ENCODE measurements at places on chromosomes 1 and 21.

GRCh38 chr1:163173121-163173520 is 29.6 kb downstream of the RGS5 start:
- no peak for DNase-seq

DNA sequence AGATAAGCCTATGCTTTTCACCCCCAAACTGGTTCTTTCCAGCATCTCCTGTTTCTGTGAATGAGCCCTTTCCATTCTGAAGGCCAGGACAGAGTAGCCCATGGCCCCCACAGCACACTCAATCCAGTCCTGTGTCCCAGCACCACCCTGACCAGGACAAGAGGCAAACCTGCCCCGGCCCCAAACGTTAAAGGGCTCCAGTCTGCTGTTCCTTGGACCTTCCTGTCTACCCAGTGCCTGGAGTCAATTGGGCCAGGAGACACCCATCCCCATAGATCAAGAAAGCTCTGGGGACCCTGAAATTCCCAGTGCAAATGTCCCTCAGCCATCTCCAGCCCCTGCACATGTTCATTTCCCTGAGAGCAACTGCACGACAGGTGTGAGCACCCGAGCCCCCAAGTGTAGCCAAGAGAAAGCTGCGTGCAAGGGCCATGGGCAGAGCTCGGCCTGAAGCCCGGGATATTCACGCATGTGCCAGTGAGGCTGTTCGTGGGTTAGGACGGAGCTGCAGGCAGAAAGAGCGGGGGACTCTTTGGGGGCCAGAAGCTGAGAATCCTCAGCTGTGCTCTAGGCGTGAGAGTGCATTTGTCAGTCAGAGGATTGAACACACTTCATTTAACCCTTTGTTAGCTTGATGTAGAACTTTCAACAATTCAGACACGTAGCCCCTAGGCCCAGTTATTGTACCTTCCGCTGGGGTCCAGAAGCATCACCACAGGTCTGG is 4.2 kb upstream of the RIPK4 start:
- no peak for DNase-seq

DNA sequence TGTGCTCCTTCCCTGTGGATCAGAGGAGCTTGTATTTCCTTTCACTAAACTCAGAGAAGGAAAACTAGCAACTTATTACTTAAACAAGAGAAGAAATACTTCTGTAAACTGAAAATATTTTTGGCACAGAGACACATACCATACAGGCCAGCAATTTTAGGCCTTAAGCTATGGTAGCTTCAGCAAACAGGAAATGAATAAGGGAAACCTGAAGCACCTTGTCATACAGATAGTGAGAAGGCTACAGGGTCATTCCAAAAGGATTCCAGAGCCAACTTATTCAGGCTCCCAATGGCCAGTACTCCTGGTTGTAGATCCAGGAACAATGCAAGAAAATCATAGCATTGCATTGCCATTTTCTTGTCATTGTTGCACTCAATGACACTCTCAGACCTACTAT is 9.1 kb upstream of the KYAT3 start:
- DNase-seq = no peak

DNA sequence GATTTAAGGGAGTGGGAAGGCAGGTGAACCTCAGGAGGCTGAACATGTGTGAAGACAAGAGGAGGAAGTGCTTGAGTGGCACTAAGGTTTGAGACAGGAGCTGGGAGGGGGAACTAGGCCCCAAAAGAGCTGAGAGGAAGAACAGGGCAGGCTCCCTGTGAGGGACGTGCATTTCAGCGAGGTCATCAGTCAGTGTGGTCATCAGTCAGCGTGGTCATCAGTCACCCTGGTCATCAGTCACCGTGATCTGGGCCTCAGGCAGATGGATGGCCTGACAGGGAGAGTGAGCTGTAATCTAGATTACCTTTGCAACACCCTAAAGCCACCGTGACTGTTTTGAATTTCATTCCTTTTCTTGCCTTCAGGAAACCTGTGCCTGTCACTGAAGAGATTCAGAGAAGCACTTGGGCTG is 29.1 kb downstream of the VTCN1 start:
- DNase-seq = no peak

- no peak for DNase-seq
Observed at GRCh38 chr1:203044546-203045250, 18.4 kb downstream of the PPFIA4 start.

- no peak for DNase-seq
Observed at GRCh38 chr1:204453141-204453772, 41.3 kb downstream of the PIK3C2B start.

DNA sequence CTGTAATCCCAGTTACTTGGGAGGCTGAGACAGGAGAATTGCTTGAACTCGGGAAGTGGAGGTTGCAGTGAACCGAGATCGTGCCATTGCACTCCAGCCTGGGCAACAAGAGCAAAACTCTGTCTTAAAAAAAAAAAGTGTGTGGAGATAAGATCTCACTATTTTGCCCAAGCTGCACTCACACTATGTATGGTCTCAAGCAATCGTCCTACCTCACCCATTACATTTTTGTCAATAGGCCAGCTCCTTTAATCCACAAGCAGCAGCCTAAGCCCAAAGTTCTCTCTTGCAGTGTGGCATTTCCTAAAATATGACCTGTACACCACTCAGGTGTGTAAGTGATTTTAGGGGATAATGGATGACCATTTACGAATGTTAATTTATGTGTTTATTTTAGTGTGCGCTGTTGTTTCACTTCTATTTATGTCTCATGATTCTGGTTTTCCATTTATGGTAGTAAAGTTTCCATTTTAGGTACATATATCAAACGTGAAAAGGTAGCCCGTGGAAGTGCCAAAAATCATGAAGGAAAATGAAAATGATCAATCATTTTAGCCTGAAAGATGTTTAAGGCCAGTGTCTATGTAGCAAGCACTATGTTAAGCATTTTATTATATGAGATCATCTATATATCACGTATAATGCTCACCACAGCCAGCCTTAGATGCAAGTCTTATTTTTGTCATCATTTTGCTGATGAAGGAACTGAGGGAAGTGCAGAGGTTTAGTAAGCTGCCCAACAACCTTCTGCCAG is 5.6 kb downstream of the LCK start:
- no peak for DNase-seq

DNA sequence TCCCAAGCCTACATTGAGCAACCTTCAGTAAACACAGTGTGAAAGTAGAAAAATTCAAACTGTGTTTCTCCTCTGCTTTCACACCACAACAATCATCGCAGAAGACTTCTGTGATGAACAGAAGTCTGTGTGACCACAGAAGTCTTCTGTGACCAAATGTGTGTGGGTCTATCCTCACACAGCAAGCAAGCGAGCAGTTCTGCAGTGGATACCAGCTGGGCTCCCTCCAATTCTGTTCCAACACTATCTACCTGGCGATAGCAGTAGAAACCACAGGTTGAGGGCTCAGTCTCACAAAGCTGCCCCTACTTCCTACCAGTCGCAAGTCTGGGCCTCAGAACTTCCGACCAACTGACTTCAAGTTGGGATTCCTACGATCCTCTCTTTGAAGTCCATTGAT is 21.0 kb upstream of the RAP1A start:
- no peak for DNase-seq

GRCh38 chr1:208965351-208965750 is 618.2 kb upstream of the CAMK1G start:
- no peak for DNase-seq

DNA sequence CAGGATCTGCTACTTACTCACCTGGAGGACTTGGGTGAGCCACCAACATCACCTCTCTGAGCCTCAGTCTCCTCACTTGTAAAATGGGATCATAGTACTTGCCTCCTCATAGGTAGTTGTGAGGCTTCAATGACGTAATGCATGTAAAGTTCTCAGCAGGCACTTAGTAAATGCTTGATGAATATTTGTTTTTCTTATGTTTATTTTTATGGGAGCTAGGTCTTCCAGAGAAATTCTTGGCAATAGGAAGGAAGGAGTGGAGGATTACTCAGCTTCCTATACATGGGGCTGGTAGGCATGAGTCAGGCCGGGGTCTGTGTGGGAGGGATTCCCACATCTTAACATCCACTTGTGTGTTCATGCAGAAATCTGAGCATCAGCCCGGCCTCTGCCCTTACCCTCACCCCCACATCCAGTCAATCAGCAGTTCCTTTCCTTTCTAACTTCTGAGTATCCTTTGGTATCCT is 95.4 kb upstream of the USP24 start:
- DNase-seq = peak; percentile 91

DNA sequence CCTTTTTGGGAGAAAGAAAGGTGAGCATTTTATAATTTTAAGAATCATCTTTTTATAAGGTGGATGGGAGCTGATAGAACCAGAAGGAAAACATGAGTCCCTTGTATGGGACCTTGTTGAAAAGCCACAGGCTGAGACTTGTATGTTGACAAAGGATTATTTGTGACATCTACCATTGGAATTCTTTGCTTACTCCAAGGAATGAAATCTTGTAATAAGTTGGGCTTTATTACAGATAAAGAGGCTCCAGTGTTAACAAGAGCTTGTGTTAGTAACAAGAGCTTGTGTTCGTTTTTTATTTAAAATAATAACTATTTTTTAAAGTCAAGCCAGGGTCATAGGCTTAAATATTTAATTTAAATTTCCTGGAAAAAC is 201.1 kb upstream of the CHRM3 start:
- DNase-seq = no peak

DNA sequence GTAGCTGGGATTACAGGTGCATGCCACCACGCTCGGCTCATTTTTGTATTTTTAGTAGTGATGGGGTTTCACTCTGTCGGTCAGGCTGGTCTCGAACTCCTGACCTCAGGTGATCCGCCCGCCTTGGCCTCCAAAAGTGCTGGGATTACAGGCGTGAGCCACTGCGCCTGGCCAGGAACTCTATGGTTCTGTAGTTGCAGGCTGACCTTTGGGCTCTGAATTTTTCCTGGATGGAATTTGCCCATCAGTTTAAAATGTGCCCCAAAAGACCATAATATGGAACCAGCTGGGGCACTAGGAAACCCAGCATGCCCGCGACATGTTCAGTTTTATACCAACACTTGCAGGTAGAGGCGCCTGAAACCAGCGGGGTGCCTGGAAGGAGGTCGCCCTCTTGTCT is 1.6 kb upstream of the SCNN1D start:
- DNase-seq = no peak

DNA sequence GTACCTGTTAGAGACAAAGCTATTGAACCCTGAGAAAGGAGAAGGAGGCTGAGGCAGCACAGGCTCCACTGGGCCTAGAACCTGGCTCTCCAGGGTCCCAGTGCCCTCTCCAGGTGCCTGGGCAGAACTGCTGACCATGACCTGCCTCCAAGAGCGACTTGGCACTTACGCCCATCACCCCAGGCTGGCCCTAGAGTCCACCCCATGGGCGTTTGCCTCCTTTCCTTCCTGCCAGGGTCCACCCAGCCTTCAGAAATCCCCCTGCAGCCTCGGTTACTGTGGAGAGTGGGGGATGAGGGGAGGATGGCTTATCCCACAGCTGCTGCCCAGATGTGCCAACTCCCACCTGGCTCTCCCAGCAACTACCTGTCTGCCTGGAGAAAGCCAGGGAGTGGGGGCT is 14.7 kb upstream of the C1QA start:
- DNase-seq = no peak

DNA sequence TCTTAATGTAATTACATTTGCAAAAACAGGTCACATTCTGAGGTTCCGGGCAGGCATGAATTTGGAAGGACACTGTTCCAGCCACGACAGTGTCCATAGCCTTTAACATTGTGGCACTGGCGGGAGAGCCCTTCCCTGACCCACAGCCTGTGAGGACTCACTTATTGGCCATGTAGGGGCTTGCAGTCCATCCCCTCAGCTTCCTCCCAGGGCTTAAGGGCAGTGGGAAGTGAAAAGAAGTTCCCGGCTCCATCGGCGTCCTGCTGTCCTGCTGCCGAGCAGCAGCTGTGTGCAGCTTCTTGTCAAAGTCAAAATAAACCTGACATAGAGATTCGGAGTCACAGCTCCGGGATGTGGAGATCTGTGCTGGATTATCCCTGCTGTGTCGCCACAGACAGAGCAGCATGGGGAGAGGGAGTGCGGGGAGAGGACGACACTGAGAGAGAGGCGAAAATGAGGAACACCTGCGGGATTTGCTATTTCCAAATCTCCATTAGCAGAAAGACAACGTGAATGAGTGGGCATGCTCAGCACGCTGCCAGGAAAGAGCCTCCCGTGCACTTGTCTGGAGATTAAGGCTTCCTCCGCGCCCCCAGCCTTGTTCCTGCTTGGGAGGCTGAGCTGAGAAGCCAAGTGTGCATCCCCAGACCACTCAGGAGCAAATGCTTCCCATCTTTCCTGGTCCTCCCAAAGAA is 260.3 kb downstream of the ASTN1 start:
- DNase-seq = no peak

DNA sequence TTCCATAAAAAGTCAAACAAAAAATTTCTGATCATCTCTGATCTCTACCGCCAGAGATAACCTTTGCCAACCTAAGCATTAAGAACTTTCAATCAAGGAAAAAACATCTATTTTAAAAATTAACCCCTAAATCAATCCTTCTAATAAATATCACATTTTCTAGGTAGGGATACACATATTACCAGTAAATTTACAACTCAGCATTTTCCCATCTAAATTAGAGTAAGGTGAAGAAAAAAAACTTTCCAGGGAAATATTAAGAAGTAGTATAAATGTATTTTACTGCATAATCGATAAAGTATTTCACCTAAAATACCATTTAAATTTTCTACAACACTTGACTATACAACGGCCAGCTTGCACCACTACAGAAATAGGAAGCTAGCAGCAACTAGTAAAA is 1.5 kb downstream of the STX6 start:
- DNase-seq = no peak

- no peak for DNase-seq
Observed at GRCh38 chr1:168161459-168161858, 17.3 kb upstream of the TIPRL start.

- no peak for DNase-seq
Observed at GRCh38 chr1:40270152-40270834, 12.3 kb downstream of the ZMPSTE24 start.

DNA sequence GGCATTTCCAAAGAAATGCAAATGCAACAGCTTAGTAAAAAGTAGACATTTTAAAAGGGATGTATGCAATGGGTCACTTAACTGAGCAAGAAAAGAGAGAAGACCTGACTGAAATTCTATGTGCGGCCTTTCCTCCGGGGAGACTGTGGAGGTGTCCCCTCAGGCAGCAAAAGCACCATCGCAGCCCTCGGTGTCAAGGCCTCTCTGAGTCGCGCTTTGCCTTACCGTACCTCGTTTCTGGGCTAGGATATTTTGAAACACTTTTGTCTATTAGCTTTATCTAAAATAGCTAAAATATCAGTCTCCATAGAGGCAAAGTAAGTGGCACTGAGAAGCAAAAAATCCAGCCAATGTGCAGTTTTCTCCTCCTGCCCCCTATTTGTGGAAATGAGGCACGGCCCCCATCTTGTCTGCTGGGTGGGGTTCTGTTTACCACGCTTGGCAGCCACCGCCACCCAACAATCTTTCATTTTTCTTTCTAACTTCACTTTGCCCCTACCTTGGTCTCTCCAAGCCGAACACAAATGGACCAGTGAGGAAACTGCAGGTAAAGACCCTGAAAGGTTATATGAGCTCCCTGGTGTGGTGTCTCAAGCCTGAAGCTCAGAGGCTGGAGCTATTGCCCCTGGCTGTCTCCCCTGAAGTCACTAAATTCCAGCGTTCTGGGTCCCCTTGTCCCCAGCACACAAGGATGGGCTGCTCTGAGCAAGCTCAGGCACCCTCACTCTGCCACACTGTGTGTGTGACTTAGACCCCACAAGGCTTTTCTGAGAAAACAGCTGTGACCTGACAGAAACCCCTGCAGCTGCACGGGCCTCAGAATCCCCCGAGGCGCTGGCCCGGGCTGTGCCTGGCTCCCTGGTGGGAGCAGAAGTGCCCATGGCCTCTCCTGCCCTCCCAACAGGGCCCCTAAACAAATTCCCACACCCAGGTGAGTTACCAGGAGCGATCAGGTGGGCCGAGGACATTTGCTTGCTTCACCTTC is 1.6 kb downstream of the CD247 start:
- no peak for DNase-seq
